ENCODE measurements at places on chromosomes 13 and 19. TPM values are rescaled to one million over a fixed set of nuclear protein-coding genes. Genes with fewer than 3 reads are reported as not detected.

PRRG2 gene
- 19.8 TPM for total RNA-seq

TEX26 gene
- total RNA-seq, result not detected

IZUMO2 gene
- total RNA-seq, result not detected

NLRP7 gene
- total RNA-seq, result not detected
